ENCODE measurements at places on chromosomes 7 and 10.
A peak's percentile ranks its signal among the peaks of the same experiment; 100 is the strongest.

DNA sequence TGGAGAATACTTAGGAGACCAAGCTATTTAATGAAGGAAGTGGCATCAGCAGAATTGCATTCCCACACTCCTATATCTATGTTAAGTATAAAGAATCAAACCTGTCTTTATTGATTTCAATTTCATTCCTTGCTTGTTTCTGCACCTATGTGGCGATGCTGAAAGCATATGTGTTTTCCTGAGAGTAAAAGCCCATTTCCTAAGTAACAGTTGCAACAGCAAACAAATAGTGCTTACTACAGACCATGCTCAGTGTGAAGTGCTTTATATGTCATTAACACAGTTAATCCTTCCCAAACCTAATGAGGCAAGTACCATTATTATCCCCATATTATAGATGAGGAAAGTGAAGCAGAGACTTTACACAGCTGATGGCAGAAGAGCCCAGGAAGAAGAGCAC is 552.1 kb downstream of the PARD3 start:
- no peak for DNase-seq

- no peak for DNase-seq
These were observed 138.0 kb downstream of the PPP1R9A start for GRCh38 chr7:95045236-95045923.

GRCh38 chr7:141263508-141263907 is 189.6 kb downstream of the TMEM178B start:
- DNase-seq: peak; percentile 7

DNA sequence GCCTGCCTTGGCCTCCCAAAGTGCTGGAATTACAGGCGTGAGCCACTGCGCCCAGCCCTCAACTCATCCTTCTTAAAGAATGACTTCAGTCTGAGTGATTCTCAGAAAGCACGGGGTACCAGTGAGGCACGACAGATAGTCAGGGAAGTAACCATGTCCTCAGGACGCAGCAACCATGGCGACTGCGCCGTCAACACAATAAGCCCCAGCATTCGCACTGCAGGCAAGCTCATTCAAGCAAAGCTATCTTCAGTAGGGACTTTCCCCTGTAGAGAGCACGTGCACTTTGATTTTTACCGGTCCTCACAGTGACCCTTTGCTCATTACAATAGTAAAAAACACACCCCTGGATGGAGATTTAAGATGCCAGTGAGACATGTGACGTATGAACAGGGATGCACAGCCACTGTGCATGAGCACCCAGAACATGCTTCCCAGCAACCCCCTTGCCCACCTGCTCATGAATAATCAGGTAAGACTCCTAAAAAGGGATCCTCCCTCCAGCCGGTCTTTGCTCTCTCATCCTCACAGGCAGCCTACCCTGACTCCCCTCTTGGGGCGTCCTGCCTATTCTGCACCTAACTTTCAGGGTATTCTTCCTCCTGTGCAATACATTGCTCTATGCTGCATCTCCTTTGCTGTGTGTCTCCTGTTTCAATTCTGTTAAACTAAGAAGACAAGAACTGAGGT is 9.1 kb downstream of the WDR86 start:
- DNase-seq: no peak

- DNase-seq: no peak
These were observed 22.6 kb downstream of the EPDR1 start for GRCh38 chr7:37942934-37943610.

- peak; percentile 51 for DNase-seq
These were observed 57.5 kb downstream of the UNCX start for GRCh38 chr7:1290026-1290678.

- DNase-seq: no peak
These were observed 44.3 kb downstream of the AHR start for GRCh38 chr7:17342756-17343155.
